ENCODE measurements at places on chromosomes 11 and 22.

DNA sequence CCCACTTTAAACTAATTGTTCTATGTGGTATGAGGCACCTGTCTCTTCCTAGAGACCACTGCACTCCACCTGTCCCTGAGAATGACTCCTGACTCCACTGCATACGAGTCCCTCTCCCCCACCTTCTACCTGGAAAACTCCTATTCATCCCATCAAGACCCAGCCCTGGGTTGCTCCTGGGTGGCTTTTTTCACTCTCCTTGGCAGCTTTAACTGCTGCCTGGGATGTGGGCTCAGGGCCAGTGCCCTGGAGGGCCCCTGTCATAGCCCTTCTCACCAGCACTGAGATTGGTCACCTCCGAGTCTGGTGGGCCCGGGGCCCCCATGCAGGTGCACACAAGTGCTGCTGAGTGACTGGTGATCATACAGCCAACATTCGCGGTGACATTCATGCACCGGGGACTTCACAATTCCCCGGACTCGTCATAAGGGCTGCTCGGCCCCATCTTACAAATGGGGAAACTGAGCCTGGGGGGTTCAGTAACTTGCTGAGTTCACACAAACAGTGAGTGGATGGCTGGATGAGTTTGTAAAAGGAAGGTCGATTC is 25.9 kb upstream of the TOLLIP start:
- DNase-seq: no peak

- DNase-seq: no peak
These were observed 6.6 kb downstream of the CNGA4 start for GRCh38 chr11:6245536-6245935.

GRCh38 chr11:127998421-127998820 is 588.9 kb downstream of the ETS1 start:
- DNase-seq: no peak

GRCh38 chr11:9820260-9820659 is 156.4 kb downstream of the SWAP70 start:
- DNase-seq: no peak

DNA sequence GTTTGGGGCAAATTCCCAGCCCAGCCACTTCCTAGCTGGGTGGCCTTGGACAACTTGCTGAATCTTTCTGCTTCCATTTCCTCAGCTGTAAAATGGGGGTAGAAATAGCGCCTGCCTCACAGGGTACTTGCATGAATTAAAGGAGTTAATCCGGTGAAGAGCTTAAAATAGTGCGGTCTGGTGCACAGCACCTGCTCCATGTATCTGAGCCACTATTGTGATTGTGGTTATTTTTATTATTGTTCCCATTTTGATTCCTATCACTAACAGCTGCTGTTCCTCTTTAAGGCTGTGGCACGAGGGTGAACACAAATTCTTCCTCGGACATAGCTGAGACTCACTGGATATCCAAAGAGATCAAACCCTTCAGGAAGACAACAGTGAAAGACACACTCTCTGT is 46.9 kb upstream of the TP53I11 start:
- DNase-seq: no peak

DNA sequence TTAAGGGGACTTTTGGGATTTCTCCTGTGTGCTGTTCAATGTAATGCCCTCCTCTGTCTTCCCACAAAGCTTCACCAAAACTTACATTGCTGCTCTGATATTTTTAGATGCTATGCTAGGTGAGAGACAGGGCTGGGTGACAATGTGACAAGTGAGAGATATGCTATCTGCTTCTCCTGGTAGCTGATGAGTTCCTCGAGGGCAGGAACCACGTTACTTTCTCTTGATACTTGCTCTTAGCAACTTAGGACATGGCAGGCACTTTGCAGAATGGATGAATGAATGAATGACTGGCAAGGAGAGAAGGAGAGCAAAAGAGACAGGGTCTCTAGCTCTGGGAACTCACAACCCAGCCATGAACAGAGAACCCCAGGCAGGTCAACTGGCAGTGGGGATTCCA is 115.4 kb downstream of the C11orf58 start:
- peak; percentile 13 for DNase-seq

GRCh38 chr22:29302681-29303465 is 3.6 kb upstream of the GAS2L1 start:
- peak; percentile 59 for DNase-seq

DNA sequence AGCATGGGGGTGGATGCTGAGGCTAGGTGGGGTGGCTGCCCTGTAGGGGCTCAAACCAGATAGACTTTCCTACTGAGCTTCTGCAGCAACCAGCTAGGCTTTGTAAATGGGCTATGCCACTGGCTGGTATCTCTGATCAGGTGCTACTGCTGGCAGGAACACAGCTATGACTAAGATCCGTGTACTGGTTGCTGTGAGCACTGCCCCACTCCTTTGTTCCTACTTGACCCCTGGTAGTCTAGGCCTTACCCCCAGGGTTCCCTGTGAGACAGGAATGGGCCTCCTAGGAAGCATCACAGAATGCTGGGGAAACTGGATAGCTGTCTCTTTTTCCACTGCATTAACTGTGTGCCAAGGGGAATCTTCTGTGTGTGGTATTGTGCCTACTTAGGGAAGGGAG is 58.4 kb upstream of the GAB2 start:
- DNase-seq: no peak

DNA sequence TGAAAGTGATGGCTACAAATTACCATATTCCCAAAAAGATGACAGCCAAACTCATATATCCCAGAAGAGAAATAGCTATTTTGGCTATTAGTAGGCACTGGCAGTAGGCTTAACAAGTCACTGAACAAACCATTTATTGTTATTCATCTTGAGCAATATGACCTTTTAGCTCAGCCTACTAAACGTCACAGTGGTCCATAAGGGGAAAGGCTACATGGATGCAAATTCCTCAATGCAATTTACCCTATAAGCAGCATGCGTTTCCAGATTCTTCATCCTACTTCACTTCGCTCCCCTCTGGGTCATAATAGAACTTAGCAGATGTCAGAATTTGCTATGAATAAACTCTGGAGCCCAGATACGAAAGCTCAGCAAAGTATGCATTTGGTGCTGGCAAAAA is 114.0 kb downstream of the SIK3 start:
- no peak for DNase-seq

- no peak for DNase-seq
These were observed 198.7 kb downstream of the AASDHPPT start for GRCh38 chr11:106276126-106276525.

GRCh38 chr11:19365743-19366410 is 125.1 kb upstream of the E2F8 start:
- no peak for DNase-seq

GRCh38 chr22:43239193-43239780 is 52.4 kb upstream of the TTLL12 start:
- no peak for DNase-seq

DNA sequence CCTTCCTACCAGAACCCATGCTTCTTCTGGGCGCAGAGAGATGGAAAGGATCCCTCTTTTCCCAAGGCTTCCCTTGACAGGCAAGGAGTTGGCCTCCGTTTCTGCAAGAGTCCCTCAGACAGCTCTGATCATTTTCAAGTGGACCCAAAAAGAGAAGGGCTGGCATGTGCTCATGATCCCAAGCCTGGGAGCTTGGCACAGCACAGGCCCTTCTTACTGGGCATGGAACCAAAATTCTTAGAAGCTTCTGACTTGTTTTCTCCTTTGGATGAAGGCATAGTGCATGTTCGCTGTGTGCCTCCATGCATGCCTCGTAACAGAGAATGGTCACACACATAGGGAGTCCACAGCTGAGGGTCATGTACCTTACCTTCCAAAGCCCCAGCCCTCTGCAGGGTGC is 449.6 kb downstream of the MIAT start:
- no peak for DNase-seq

DNA sequence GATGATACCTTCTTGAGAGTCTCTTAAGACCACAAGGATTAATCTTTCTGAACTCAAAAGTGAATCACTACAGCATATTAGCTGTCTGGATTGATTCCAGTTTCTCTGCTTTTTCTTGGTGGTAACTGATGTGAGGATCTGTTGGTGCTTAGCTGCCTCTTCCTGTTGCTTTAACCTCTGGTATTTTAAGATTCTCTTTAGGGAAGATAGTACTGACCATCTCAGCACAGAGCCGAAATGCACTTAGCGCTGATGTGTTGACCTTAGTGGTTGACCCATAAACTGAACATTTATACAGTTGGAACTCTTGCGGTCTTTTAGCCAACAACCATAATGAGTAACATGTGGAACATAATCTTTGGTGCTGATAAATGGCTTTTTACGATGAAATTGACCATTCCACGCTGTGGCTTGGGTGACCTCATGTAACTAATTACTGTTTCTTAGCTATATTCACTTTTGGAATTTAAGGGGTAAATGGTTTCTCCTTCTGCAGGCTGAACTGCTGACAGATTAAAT is 33.7 kb downstream of the APLP2 start:
- DNase-seq: peak; percentile 24

GRCh38 chr11:7936615-7937014 is 4.9 kb downstream of the OR10A3 start:
- DNase-seq: peak; percentile 17

- no peak for DNase-seq
These were observed 29.0 kb upstream of the NAP1L4 start for GRCh38 chr11:3021125-3021524.

GRCh38 chr22:46795845-46796565 is 33.6 kb downstream of the TBC1D22A start:
- no peak for DNase-seq

GRCh38 chr11:68598816-68599653 is 85.3 kb upstream of the GAL start:
- no peak for DNase-seq

DNA sequence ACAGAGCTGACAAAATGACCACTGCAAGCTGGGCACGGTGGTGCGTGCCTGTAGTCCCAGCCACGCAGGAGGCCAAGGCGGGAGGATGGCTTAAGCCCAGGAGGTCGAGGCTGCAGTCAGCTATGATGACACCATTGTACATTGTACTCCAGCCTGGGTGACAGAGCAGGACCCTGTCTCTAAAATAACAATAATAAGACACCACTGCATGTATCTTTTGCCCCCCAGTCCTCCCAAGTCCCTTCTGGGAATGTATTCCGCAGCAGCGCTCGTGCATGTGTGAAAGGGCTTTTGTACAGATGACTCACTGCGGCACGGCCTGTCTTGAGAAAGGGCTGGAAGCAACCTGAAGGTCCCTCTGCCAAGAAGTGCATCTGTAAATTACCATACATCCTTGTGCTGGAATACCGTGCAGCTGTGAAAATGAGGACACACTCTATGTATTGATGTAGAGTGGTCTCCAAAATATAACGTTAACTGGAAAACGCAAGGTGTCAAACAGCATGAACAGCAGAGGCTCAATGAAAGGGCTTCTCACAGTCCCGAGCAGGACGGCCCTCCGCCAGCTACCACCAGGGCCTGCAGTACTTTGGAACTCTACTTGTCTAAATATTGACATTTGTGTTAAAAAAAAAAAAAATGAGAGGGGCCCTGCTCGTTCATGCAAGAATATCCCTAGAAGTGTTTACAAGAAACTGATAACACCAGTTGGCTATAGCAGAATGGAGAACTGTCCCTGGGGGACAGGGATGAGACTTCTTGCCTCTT is 9.0 kb upstream of the CDC42EP2 start:
- DNase-seq: no peak

GRCh38 chr11:122069707-122070360 is 46.2 kb downstream of the BLID start:
- DNase-seq: peak; percentile 80

GRCh38 chr11:128902515-128903066 is 11.4 kb downstream of the KCNJ5 start:
- DNase-seq: no peak

- DNase-seq: no peak
These were observed 927.3 kb upstream of the RAG2 start for GRCh38 chr11:37525336-37525735.

DNA sequence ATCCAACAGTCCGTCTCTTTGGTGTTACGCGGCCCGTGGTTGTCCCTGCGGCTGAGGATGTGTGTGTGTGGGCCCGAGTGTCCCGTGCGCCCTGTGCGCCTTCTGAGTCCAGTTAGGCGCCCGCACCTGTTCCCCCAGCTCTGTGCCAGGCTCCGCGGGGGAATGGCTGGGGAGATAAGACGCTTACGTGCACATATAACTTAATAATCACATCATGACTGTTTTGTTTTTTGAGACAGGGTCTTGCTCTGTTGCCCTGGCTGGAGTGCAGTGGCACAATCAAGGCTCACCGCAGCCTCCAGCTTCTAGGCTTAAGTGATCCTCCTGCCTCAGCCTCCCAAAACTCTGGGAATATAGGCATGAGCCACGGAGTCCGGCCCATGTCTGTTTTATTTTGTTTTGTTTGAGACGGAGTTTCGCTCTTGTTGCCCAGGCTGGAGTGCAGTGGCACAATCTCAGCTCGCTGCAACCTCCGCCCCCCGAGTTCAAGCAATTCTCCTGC is 817 bp downstream of the ARL2 start:
- peak; percentile 73 for DNase-seq

DNA sequence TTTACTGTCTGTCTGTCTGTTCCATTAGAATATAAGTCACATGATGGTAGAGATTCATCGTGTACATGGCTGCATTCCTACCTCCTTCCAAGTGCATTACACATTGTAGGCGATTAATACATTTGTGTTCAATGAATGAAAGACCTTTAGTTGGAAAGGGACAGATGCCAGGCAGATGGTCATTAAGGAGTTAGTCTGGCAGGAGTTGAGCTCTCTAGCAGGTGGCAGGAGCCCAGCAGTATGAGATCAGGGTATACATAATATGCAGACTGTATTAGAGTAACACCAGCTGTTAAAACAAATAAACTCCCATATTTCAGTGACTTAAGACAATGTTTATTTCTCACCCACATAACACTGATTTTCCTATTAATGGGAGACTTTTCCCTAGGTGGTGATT is 147.7 kb upstream of the LARGE1 start:
- no peak for DNase-seq

DNA sequence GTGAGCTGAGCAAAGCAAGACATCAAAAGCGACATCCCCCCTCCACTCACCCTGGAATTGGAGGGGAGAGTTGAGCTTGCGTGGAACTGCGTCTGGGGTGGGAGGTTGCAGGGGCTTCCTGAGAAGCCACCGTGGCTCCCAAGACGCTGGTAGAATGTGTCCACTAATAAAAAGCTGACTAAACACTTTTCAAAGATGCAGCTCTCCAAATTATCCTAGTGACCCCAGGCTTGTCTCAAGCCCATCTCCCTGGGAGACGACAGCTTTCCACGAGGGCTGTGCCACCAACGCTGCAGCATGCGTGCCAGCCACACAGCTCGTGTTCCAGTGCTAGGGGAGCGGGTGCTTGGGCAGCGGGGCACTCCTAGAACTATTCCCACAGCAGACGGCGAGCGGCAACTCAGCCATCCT is 6.3 kb upstream of the GAL start:
- no peak for DNase-seq

DNA sequence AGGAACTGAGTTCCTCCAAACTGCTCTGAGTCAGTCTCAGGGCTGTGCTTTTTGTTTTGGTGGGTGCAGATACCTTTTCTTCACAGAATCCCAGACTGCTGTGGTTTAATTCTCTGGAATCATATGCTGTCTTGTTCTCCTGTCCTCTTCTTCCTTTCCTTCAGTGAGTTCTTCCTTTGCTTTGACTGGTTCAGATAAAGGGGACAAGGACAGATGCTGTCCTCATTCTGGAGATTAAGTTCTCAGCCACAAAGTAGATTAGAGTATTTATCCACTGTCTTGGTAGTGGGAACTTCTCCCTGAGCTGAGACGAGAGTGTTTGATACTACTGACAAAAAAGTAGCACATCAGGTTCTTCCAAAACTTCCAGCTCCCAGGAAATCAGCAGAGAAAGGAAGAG is 13.3 kb downstream of the ZDHHC5 start:
- DNase-seq: peak; percentile 43

GRCh38 chr11:113587308-113587739 is 112.1 kb upstream of the DRD2 start:
- DNase-seq: peak; percentile 50

- no peak for DNase-seq
These were observed 8.3 kb upstream of the IGSF9B start for GRCh38 chr11:133965031-133965601.

Measured in OCI-M1 (cell line).